ENCODE measurements at places on chromosomes 12 and 14. TPM values are rescaled to one million over a fixed set of nuclear protein-coding genes. Genes with fewer than 3 reads are reported as not detected.

The TOMM20L gene
- not detected for total RNA-seq

The TCL1B gene
- total RNA-seq, result not detected

The TAC3 gene
- total RNA-seq, result not detected

The ACOT4 gene
- total RNA-seq, result 1.2 TPM

The CTSG gene
- 31.1 TPM for total RNA-seq

The ADAM21 gene
- total RNA-seq, result 0.10 TPM

The SLC25A21 gene
- total RNA-seq, result 1.8 TPM

The SSTR1 gene
- 0.49 TPM for total RNA-seq

The C12orf60 gene
- total RNA-seq, result 1.4 TPM

The VRTN gene
- 0.20 TPM for total RNA-seq

The GRIP1 gene
- total RNA-seq, result 6.4 TPM

The VWF gene
- 51.8 TPM for total RNA-seq

The ASIC1 gene
- total RNA-seq, result 4.0 TPM

The ACYP1 gene
- 9.0 TPM for total RNA-seq

The ISCU gene
- 74.7 TPM for total RNA-seq

DNA sequence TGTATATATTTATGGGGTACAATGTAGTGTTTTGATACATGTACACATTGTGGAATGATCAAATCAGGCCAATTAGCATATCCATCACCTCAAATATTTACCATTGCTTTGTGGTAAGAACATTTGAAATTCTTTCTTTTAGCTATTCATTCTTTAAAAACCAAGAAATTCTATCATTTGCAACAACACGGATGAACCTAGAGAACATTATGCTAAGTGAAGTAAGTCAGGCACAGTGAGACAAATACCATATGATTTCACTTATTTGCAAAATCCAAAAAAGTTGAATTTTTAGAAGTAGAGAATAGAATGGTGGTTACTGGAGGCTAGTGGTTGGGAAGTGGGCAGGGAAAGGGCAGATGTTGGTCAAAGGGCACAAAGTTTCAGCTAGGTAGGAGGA is 129.3 kb upstream of the PTPRQ start:
- DNase-seq, result no peak

DNA sequence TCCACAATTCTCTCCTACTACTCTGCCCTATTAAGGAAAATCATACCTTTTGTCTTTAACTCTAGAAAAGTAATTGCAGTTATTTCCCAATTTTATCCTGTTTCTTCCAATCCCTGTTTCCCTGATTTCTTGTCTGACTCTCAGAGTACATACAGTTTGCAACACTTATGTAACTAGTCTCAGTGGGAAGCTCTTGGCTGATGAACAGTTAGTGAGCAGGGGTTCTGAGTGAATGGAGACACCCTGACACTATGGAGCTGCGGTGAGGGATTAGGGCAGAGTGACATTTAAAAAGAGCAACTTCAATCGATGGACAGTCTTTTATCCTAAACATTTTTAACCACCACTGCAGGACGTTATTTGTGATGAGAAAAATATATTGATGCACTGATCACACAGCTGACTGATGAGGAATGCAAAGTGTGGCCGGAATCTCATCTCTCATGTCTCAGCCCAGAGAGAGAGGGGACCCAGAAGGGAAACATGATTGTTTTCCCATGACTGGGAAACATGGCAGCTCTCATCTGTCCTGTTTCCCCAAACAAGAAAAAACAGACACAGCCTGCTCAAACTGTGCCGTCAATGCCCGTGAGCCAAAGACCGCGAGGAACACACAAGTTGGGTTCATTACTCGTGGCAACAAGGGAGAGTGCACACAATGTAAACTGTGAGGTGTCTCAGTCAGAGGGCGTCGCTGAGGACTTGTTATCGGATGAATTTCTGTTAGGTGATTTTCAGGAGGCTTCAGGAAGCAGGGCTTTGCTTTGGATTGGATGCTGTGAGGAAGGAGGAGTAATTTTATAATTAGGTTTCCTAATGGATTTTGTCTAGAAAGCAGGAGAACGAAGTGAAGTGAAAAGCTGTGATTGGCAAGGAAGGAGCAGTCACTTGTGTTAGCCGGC is 5.2 kb upstream of the SLC6A13 start:
- no peak for DNase-seq

DNA sequence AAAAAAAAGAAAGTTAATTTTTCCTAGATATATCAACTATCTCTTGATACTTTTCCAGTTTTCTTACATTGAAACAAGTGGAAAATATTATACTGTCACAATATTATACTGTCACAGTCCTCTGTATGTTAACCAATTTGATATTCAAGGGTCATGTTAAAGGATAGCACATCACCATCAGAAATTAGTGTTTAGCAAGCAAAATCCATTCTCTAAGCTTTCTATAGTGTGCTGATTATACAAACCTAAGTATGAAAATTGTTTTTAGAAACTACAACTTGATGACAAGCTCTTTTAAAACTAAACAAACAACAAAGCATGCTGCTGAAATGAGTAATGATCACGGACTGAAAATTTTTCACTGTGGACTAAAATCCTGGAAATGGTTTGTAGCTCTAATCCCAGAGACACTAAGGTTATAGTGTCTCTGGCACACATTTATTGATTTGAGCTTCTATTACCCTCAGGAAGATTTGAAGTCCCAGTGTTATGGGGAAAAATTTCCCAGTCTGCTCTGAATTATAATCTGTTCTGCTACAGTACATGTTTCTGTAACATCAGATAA is 9.7 kb downstream of the SPTSSA start:
- no peak for DNase-seq

DNA sequence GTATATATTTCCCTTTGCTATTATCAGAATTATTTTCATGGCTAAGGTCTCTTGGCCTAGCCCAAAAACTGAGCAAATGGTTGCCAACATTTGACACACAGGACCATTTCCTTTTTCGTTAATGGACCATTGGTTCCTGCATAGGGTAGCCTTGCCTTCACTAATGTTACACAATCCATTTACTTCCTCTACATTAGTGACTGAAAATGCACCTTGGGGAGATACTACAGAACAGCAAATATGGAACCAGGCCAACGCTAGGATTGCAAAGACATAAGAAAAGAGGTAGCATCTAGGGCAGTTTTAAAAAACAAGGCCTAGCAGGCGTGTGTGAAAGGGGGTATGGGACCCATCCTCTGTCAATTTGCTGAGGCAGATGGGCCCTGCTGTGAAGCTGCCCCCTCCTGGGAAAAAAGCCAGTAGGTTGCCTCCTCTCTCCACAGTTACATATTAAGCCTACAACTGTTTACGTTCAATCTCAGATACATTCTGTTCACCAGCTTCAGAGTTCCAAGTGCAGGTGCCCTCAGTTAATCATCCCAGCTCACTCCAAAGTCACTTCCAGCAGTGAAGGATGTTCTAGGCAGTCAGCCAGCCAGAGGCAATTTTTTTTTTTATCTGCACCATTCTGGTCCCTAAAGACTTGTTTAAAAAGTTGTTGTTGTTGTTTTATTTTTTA is 15.0 kb downstream of the AQP6 start:
- DNase-seq, result no peak

GRCh38 chr12:120538281-120539156 is 4.4 kb downstream of the RNF10 start:
- no peak for DNase-seq

GRCh38 chr12:94240171-94240570 is 91.8 kb downstream of the PLXNC1 start:
- no peak for DNase-seq

- no peak for DNase-seq
Observed at GRCh38 chr12:44258246-44258645, 422.4 kb downstream of the TMEM117 start.

- DNase-seq, result no peak
Observed at GRCh38 chr12:32921397-32921796, 24.8 kb upstream of the PKP2 start.

DNA sequence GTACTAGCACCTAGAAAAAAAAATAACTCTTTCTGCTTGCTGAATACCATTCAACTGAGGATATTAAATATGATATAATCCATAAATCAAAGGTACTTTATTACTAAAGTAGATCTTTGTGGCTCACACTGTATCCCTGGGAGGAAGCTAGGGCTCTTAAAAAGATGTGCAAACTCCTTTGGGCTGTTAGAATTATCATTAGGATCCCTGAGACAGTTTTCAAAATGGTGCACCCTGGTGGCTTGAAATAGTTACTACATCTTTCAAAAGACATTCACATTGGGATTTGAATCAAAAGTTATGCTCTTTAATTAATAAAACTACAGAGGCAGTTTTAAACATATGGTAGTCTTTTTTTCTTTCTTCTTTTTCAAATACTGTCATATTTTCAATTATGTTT is 228.5 kb upstream of the G2E3 start:
- no peak for DNase-seq

DNA sequence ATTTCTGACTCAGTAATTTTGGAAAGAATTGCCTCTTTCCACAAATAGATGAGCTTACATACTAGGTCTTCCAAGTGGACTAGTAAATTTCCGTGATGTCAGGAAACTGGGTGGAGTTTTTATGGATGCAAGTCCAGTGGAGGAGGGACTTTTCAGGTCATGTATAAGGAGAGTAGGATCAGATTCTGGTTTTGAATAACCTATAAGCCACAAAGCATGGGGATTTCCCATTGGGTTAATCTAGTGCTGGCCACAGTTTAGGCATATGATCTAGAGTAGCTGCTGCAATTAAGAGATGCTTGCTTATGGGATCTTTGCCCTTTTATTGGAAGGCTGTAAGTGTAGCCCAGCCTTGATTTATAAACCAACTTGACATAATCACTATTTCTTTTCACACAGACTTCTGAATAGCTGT is 33.8 kb downstream of the STK38L start:
- DNase-seq, result no peak

GRCh38 chr12:47717046-47717442 is 8.2 kb downstream of the ENDOU start:
- DNase-seq, result no peak

DNA sequence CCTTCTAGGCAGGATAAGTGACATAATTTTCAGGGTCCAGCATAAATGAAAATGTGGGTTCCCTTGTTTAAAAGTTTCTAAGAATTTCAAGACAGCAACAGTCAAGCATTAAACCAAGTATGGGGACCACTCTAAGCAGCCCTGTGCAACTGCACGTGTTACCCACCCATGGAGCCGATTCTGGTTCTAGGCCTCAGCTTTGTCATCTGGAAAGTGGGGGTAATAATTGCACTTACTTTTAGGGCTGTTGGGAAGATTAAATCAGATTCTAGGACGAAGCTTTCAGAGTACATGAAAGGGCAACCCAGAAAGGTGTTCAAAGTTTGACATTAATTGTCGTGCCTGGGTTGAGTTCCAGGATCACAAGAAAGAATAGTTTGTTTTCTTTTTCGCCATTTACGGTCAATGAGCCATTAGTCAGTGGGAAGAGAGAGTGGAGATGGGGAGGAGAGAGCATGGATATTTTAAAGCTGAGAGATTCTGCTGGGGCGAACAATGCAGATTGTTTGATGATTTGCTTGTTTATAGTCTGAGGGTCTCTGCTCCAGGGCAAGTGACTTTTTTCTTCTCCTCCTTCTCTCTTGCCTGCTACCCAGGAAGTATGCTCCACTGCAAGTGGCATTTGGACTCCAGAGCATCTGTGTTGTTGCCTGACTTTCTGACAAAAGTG is 10.7 kb upstream of the PPFIBP1 start:
- no peak for DNase-seq

GRCh38 chr14:87834594-87834993 is 158.4 kb downstream of the GALC start:
- DNase-seq, result no peak

GRCh38 chr14:51666826-51667225 is 15.1 kb downstream of the FRMD6 start:
- DNase-seq, result no peak

GRCh38 chr14:86088156-86088555 is 558.2 kb downstream of the FLRT2 start:
- no peak for DNase-seq

- DNase-seq, result no peak
Observed at GRCh38 chr14:29236848-29237247, 470.3 kb downstream of the FOXG1 start.

- no peak for DNase-seq
Observed at GRCh38 chr12:131442337-131442918, 268.5 kb upstream of the SFSWAP start.

- no peak for DNase-seq
Observed at GRCh38 chr14:36162267-36162666, 14.3 kb downstream of the PTCSC3 start.

DNA sequence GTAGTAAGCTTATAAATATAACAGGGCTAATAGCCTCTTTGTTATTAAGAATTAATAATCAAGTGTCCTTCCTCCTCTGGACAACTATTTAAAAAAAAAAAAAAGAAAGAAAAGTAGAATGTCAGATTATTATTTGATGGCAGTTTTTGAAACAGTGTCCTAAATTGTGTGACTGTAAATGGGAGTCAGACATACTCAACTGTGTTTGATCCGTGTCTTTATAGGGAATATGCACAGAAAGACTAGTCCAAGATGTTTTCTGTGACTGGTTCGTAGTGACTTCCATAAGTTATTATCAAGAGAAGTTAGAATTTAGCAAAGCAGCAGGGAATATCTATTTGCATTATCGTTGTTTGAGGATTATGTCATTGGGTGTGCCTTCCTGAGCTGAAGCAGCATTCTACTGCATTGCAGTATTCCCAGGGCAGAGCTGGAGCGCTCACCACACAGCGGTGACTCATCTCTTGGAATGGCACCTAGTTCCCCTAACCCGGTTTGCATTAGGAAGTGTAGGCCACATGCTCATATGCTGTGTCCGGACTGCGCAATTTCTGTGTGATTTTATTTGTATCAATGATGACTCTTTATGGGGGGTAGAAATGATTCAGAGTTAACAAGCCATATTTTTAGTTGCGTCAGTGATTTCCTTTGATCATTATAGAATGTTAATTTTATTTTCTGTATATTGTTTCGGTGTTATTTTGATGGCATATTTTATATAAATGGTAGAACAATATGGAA is 7.9 kb downstream of the DYNC1H1 start:
- peak; percentile 98 for DNase-seq

GRCh38 chr12:75721796-75722195 is 210.4 kb upstream of the KRR1 start:
- peak; percentile 9 for DNase-seq

DNA sequence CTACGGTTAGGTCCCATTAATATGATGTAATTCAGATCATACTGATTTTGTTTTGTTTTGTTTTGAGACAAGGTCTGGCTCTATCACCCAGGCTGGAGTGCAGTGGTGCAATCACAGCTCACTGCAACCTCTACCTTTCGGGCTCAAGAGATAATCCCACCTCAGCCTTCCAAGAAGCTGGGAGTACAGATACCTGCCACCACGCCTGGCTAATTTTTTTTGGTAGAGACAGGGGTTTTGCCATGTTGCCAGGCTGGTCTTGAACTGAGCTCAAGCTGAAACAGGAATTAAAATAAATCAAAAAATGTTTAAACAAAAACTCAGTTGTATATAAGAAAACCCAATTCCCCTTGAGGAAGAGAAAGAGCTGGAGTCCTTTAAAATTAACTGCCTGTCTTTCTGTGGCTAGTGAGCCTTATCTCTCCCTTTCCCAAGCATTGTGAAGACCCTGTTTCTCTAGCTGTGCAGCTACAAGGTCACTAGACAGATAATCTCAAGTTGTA is 17.7 kb upstream of the ANAPC7 start:
- no peak for DNase-seq

GRCh38 chr12:125549171-125549570 is 483.9 kb downstream of the AACS start:
- no peak for DNase-seq

- DNase-seq, result no peak
Observed at GRCh38 chr14:29339494-29340172, 573.0 kb downstream of the FOXG1 start.

GRCh38 chr14:89194376-89194775 is 222.7 kb downstream of the FOXN3 start:
- DNase-seq, result no peak
